ENCODE measurements at places on chromosomes 11 and 22.

- no peak for DNase-seq
Measured at GRCh38 chr11:104106136-104106754, 57.7 kb downstream of the PDGFD start.

DNA sequence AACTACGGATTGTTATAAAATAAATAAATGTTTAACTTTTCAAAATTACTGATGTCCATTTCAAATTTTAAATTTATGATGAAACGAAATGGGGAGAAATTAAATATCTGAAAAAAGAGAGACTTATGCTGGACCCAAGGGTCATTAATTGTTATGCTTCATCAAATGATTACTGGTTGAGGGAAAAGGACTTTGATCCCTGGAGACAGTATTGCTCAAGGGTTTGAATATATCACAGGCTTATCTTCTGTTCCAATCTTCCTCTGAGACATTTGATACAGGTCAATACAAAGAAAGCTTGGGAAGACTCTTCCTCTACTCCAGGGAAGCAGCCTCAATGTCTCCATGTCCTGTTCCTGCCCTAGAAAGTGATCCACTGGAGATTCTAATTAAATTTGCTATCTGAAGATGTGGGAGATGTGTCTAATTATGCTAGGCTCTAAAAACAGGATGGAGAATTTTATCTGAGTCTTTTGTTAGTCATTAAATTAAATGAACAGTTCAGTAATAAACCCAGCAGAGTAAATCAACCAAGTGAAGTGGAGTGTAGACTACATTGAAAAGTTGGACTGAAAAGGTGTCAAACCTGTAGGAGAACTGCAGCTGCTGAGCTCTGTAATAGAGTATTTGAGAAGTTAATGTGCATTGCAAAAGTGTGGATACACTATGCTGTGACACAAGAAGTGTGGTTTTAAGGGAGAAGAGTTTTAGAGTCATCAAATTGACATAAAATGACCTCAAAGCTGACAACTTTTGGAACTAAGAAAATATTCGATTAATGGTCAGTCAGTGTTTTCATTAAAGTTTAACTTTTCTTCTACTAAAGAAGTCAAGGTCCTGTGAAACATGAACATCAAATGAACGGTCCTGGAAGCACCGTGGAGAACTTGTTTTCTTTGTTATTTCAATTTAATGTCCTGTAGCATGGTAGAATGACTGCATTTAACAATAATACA is 623.7 kb upstream of the CCDC90B start:
- no peak for DNase-seq

- no peak for DNase-seq
Measured at GRCh38 chr11:456533-456932, 6.5 kb downstream of the PTDSS2 start.

DNA sequence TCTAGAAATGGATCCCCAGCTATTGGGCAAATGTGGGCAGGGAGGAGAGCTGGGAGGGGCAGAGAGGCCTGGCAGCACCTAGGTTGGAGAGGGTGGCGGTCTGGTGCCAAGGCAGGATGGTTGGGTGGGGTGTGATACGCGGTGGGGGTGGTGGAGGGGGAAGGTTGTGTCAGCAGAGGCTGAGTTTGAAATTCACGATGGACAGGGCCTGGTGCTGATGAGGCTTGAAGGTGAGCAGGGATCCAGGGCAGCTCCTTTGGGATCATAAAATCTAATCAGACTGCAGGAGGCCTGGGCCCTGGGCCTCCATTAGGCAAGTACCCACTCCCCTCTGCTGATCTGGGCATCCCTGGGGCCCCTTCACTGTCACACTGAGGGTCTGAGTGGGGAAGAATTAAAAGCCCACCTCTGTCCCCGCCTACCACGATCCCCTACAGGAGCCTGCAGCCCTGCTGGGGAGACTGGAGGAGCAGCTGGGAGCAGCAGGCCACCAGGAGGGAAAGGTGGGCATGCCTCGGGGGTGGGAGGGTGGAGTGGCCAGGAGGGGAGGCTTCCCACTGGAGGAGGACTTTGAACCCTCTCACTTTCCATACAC is 24.0 kb downstream of the IGLL1 start:
- peak; percentile 45 for DNase-seq

- DNase-seq: no peak
Measured at GRCh38 chr11:16317712-16318111, 38.6 kb downstream of the SOX6 start.

DNA sequence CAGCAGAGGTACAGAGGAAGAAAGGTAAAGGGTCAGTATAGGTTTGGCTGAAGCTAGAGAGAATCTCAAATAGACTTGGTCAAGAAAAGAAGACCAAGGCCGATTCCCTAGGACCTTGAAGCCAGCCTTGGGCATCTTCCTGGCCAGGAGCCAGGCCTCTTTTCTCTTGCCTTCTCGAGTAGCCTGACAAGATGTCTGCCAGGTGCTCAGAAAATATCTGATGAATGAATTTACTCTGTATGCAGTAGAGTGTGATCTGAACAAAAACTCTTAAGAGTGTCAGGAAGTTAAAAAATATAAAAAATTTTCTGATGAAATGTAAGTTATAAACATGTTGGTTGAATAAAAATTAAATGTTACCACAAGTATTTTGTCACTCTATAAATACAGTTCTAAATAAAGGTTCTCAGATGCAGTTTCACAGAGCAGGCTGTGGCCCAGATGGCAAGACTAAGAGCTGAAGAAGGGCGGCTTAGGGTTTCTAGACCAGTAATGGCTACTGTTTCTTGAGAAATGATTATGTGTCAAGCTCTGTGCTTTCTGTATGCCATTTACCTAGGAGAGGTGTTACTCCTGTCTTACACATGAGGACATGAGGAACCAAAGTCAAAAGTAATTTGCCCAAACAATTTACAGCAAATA is 98.1 kb downstream of the ATXN10 start:
- no peak for DNase-seq
